GM23248 (cell line): ENCODE measurements at places on chromosomes 7 and 10.

GRCh38 chr10:44591911-44592310 lies 207.0 kb upstream of the CXCL12 start:
- no peak for DNase-seq

DNA sequence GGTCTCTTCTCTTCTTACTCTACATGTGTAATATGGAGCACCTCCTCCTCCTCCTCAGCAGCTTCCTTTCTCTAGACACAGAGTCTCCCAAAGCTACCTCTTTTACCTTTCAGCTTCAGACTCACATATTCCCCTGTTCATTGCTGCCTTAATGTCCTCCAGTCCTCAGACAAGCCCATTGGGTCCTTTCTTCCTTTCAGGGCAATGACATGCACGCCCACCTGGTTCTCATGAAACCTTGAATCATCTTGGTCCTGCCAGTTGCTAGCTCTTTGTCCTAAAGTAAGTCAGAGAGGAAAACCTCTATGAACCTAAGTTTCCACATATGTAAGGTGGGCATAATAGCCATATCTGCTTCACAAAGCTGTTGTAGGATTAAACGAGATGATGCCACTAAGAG lies 227.0 kb downstream of the RPS24 start:
- peak; percentile 53 for DNase-seq

- no peak for DNase-seq
Observed at GRCh38 chr7:8638076-8638475, 204.7 kb downstream of the NXPH1 start.

DNA sequence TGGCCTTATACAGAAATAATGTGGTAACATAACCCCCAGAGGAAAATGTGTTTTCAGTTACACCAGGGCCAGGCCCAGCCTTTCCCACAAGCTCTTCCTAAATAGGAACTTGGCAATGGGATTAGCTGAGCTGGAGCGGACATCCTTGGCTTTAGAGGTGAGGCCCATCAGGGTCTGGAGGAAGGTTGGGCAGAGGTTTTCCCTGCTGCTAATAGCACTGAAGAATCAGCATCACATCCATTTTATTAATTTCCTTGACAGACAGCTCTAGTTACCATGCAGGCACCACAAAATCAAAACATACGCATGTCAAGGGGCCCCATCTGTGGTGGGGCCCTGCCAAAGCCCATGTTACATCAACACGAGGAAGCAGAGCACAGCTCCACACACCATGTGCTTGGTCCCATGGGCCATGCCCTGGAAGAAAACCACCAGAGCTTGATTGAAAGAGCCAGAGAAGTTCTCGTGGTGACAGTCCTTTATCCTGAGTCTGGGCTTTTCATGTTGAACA lies 566.6 kb downstream of the KCNMA1 start:
- DNase-seq, result no peak

DNA sequence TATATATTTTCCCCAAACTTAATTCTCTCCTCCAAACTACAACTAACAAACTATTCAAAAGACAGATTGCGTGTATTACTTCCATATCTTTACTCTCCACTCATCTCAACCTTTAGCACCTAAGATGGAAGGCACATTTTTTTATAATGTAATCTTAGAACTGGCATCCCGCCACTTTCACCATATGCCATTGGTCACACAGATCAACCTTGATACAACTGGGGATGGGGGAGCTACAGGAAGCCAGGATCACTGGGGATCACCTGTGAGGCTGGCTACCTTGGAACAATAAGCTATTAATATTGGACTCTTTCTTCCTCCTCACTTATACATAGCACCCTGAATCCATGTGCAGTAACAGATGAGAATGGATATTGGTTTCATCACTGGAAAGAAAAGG lies 469.6 kb upstream of the LRRN3 start:
- no peak for DNase-seq

- no peak for DNase-seq
Observed at GRCh38 chr7:150728011-150728410, 9.2 kb upstream of the GIMAP5 start.

GRCh38 chr10:104232613-104233102 lies 494 bp upstream of the CFAP43 start:
- no peak for DNase-seq

DNA sequence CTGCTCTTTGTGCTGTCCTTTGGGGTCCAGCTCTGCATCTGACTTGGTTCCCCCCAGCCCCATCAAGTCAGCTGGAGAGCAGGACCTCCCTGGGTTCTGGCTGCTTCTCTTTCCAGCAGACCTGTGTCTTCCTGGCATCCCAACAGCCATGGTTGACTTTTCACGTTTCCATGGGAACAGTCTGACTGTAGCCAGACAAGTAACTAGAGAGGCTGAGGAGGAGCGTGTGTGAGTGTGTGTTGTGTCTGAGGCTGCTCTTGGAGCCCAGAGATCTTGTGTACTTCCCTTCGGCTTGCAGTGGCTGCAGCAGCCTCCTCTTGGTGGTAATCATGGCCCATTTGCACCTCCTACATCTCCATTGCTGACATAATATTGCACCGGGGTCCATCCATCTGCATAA lies 332.0 kb downstream of the RPS24 start:
- DNase-seq, result peak; percentile 11

- peak; percentile 30 for DNase-seq
Observed at GRCh38 chr7:20146451-20146850, 70.7 kb downstream of the MACC1 start.

GRCh38 chr7:81767926-81768325 lies 1.9 kb downstream of the HGF start:
- DNase-seq, result peak; percentile 68

DNA sequence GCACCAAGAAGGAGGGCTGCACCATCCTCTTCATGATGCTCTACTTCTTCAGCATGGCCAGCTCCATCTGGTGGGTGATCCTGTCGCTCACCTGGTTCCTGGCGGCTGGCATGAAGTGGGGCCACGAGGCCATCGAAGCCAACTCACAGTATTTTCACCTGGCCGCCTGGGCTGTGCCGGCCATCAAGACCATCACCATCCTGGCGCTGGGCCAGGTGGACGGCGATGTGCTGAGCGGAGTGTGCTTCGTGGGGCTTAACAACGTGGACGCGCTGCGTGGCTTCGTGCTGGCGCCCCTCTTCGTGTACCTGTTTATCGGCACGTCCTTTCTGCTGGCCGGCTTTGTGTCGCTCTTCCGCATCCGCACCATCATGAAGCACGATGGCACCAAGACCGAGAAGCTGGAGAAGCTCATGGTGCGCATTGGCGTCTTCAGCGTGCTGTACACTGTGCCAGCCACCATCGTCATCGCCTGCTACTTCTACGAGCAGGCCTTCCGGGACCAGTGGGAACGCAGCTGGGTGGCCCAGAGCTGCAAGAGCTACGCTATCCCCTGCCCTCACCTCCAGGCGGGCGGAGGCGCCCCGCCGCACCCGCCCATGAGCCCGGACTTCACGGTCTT lies 1.9 kb downstream of the FZD1 start:
- peak; percentile 36 for DNase-seq

- DNase-seq, result no peak
Observed at GRCh38 chr7:156503196-156503595, 137.4 kb upstream of the RNF32 start.

GRCh38 chr10:84537447-84537931 lies 209.1 kb downstream of the CCSER2 start:
- peak; percentile 83 for DNase-seq

- peak; percentile 65 for DNase-seq
Observed at GRCh38 chr7:6260291-6261187, 11.9 kb downstream of the CYTH3 start.

GRCh38 chr7:131953184-131953583 lies 396.8 kb upstream of the PODXL start:
- no peak for DNase-seq

DNA sequence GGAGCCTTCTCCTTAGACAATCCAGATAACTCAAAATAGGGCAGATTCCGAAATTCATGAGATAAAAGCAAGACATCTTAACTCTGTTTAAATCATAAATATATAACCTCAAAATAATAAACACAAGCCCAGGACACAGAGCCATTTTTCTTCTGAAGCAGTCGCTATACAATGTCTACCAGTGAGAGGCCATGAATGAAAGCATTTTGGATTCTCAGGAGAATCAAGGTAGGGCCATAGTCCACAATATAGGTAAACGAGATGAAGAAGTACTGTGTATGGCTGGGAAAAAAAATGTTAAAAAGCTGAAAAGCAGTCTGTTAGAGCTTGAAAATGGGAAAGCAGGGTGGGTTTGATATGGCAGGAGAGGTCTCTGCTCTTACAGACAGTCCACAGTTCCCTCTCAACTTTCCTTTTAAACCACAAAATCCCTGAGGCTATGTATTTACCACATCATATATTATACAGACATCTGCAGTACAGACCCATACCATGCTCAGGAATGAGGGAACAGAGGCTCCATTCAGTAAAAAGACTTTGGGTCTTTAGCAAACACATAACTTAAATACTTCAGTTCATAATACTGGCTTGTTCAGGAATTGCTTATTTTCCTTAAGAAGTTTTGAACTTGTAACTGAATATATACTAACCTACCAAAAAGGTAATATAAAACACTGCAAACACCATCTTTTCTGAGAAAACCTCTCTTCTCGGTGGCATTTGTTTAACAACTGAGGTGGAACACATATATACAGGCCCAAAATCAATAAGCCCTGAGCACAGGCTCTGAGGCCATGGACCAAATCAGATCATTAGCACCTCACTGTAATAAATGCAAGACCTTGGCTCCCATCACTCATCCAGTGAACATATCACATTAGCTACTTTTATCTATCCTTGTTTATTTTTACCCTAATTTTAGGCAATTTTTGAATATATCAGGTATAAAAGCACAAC lies 109.3 kb downstream of the SORBS1 start:
- DNase-seq, result no peak

GRCh38 chr10:129883626-129884397 lies 80.3 kb downstream of the EBF3 start:
- DNase-seq, result no peak

- no peak for DNase-seq
Observed at GRCh38 chr10:78148216-78148960, 114.7 kb downstream of the RPS24 start.

- no peak for DNase-seq
Observed at GRCh38 chr10:118867768-118868167, 113.0 kb upstream of the CACUL1 start.

GRCh38 chr7:112370436-112370835 lies 79.8 kb upstream of the IFRD1 start:
- DNase-seq, result no peak

DNA sequence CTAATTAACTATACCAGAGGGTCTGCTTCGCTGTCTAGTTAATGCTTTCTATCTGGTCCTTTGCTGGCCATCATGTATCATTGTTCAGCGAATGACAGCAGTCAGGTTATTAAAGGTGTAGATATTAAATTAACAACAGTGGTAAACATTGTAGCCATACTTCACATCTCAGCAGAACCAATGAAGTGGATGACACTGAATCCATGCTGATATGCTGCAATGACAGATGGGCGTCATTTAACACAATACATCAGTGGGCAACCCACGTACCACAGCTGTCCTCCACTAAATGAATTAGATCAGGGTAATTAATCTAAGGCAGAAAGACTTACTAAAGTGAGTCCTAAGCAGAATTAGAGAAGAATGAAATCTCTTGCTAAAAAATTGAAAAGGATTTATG lies 767.2 kb downstream of the NXPH1 start:
- no peak for DNase-seq

DNA sequence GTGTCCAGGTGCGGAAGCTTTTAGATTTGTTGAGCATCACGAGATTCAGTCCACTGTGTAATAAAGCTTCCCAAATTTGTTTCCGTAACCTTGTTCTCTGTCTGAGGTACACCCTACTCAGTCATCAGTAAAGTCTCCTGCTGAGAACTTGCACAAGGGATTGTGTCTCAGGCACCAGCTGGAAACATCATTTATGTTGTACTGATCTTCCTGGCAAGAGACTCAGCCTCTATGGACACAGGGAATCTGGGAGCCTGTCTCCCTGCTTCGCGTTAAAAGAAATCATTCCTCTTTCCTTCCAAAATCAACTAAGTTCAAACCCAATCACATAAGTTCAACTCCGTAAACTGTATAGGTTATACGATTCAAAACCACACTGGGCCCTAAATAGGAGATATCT lies 336.8 kb downstream of the GPR37 start:
- no peak for DNase-seq

DNA sequence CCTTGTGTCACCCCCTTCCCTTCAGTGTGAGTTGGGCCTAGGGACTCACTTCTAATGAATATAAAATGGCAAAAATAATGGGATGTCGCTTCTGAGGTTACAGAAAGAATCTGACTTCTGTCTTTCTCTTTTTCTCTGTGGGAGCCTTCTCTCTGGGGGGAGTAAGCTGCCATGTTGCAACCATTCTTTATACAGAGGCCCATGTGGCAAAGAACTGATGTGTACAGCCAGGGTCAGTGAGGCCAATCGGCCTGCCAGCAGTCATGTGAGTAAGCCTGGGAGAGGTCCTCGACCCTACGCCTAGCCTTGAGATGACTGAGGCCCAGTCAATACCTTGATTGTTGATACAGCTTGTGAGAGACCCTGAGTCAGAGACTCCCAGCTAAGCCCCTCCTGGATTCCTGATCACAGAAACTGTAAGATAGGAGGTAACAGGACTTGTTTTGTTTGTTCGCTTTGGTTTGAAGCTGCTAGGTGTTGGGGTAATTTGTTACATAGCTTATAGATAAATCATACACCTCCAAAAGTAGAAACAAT lies 1.7 kb downstream of the TCAF1 start:
- peak; percentile 18 for DNase-seq

- DNase-seq, result no peak
Observed at GRCh38 chr7:120864141-120864900, 6.4 kb upstream of the TSPAN12 start.

DNA sequence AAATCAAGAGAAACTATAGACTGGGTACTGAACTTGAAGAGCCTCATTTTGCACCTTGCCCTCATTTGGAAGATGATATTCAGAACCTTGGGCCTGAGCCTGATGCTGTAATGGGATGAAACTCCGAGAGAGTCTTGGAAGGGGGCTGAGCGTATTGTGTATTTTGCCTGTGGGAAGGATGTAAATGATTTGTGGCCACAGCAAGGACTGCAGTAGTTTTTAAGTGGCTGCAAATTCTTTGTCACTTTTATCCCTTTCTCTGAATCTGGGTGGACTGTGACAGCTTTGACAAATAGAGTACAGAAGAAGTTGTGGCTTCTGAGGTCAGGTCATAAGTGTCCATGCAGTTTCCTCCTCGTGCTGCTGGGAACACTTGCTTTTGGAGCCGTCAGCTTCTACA lies 221.2 kb downstream of the ADRA2A start:
- no peak for DNase-seq

GRCh38 chr10:30784897-30785605 lies 155.5 kb upstream of the LYZL2 start:
- DNase-seq, result peak; percentile 69

DNA sequence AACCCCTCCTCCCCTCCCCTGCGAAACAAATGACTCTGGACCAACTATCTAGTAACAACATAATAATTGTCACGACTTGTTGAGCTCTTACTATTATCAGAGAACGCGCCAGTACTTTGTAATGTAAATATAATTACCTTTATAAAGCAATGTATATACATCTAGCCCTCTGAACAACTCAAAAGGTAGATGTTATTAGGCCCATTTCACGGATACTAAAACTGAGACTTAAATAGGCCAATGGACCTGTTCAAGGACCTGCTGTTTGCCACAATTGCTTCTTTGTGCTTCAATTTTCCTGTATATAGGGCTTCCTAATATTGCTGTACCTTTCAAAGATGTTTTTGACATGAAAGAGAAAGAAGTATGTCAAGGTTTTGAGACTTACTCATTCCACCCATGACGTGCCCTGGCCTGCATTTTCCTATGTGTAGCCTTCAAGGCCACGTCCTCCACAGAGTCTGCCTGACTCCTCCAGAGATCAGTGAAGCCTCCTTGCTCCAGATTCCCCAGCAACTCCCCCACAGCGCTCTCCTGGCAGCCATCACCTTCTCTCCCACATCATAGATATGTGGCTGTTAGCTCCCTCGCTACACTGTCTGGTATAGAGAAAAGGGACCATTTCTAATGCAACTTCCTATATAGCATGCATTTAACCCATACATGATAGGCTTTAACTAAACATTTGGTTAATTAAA lies 156.6 kb downstream of the SKIDA1 start:
- no peak for DNase-seq
